ENCODE measurements at places on chromosomes 3 and 15. TPM values are rescaled to one million over a fixed set of nuclear protein-coding genes. Genes with fewer than 3 reads are reported as not detected.

The KLHL40 gene
- not detected for total RNA-seq

The NCK1 gene
- total RNA-seq = 46.1 TPM

The RFX7 gene
- total RNA-seq = 5.9 TPM

The PAQR9 gene
- not detected for total RNA-seq

The RHOV gene
- total RNA-seq = under 0.01 TPM

The KCNAB1 gene
- total RNA-seq = 3.5 TPM

The NANOGP8 gene
- total RNA-seq = not detected

The FETUB gene
- not detected for total RNA-seq

The MORC1 gene
- total RNA-seq = not detected

The COL6A5 gene
- under 0.01 TPM for total RNA-seq

The STRA6 gene
- total RNA-seq = 47.2 TPM

The TMCO5A gene
- not detected for total RNA-seq

The OR4F15 gene
- total RNA-seq = not detected

The MAP1A gene
- total RNA-seq = 132 TPM

The ACTRT3 gene
- 3.4 TPM for total RNA-seq

The PPP1R14D gene
- total RNA-seq = not detected

The ARHGEF26 gene
- 3.6 TPM for total RNA-seq

Measured in smooth muscle cell of the umbilical artery (primary cell).